ENCODE measurements at places on chromosomes 16 and 17. TPM values are rescaled to one million over a fixed set of nuclear protein-coding genes. Genes with fewer than 3 reads are reported as not detected.

The CNGB1 gene
- total RNA-seq, result not detected

The MINK1 gene
- 79.3 TPM for total RNA-seq

The CD300H gene
- not detected for total RNA-seq

The LMF1 gene
- total RNA-seq, result 14.4 TPM

The GPR139 gene
- total RNA-seq, result not detected

The SLC13A2 gene
- not detected for total RNA-seq

The ADAMTS18 gene
- not detected for total RNA-seq

- DNase-seq, result no peak
Measured at GRCh38 chr17:71791311-71791710, 329.5 kb upstream of the SOX9 start.

DNA sequence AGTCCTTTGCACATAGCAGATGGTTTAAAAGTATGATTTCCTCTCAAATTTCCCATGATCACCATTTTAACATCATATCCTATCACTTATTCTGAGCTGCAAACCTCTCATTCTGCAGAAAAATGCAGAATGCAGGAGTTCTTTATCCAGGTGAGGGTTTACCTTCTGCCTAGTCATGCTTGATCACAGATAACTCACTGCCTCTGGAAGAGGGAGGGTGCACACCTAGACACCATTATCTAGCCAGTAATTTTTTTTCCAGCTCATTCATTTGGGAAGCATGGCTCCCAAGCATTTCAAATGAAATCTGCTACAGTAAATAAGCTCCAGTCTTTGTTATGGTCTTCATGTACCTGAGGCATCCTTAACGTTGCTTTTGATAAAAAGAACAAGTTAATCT, 38.0 kb downstream of the RFFL start:
- DNase-seq, result no peak

GRCh38 chr16:69910964-69911363, 40.2 kb upstream of the CLEC18A start:
- no peak for DNase-seq

GRCh38 chr17:9855036-9855435, 29.3 kb downstream of the GLP2R start:
- no peak for DNase-seq

GRCh38 chr16:80627108-80627507, 86.3 kb downstream of the DYNLRB2 start:
- DNase-seq, result no peak

- no peak for DNase-seq
Measured at GRCh38 chr17:83135692-83136091, 56.3 kb downstream of the METRNL start.

- no peak for DNase-seq
Measured at GRCh38 chr16:57422026-57422944, 17.7 kb downstream of the CCL17 start.

DNA sequence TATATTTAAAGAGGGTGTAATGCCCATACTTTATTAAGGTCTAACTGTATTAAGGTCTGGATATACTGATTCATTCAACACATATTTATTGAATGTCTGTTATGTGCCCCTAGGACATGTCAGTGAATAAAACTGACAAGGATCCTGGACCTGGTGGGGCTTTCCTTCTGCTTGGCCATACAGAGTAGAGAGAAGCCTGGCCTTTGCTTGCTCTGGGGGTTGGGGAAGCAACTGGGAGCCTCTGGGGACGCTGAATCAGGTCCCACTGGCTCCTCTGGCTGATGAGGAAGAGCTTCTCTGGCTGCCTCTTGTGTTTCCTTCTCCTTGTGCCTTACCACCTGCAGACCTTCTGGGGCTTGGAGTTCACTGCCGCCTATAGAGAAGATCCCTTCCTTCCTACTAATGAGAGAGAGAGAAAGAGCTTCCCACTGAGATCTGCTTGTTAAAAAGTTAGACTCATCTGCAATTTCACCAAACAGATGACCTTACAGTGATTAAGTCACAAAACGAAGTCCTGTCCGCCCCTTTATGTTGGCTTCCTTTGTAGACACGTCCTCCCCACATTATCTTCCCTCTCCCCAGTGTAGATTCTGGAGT, 49.7 kb downstream of the MSI2 start:
- no peak for DNase-seq

GRCh38 chr16:20675488-20676267, 21.8 kb downstream of the ACSM1 start:
- DNase-seq, result peak; percentile 50

DNA sequence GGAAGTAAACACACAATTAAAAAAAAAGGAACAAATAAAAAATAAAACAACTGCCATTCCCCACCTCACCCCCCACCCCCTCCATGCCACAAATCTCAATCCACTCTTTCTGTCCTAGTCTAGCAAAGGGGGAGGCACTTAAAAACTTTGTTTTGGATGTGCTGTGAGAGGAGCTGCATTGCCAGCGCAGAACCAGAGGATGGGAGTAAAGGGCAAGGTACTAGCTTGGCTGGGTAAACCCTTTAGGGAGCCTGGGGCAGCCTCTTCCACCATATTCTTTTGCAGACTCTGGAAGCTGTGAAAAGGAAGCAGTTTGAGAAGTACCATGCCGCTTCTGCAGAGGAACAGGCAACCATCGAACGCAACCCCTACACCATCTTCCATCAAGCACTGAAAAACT, 1.4 kb downstream of the MRPS7 start:
- DNase-seq, result no peak

DNA sequence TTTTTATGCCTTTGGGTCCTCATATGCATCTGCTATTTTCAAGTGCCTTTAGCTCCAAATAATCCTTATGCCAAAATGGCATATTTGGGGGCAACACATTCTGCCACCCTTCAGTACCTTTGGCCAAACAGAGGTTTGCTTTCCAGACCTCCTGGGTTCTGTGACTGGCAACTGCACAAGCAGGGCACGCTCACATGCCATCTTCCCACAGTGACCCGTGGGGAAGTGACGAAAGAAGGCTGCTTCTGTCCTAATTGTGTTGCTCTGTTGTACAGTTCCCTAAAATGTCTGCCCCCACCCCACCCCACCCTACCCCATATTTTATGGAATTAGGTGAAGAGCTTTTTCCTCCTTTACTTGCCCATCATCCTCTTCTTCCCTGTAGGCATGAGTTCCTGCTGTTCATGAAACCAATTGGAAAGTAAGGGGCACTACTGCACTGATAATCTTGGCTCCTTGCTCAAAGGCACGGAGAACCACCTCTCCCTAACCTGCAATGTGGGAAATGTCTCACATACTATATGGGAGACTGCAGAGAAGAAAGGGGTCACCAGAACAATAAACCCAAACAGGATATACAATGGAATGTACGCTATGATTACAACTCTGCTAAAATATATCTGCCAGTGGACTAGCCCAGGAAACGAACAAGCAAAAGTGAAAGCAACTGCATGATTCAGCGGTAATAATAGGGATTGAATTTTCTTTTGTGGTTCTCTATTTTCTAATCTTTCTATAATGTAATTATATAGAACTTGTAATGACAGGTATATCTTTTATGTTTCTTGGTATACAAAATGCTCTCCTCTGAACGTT, 3.3 kb upstream of the SLFN12L start:
- DNase-seq, result peak; percentile 73

DNA sequence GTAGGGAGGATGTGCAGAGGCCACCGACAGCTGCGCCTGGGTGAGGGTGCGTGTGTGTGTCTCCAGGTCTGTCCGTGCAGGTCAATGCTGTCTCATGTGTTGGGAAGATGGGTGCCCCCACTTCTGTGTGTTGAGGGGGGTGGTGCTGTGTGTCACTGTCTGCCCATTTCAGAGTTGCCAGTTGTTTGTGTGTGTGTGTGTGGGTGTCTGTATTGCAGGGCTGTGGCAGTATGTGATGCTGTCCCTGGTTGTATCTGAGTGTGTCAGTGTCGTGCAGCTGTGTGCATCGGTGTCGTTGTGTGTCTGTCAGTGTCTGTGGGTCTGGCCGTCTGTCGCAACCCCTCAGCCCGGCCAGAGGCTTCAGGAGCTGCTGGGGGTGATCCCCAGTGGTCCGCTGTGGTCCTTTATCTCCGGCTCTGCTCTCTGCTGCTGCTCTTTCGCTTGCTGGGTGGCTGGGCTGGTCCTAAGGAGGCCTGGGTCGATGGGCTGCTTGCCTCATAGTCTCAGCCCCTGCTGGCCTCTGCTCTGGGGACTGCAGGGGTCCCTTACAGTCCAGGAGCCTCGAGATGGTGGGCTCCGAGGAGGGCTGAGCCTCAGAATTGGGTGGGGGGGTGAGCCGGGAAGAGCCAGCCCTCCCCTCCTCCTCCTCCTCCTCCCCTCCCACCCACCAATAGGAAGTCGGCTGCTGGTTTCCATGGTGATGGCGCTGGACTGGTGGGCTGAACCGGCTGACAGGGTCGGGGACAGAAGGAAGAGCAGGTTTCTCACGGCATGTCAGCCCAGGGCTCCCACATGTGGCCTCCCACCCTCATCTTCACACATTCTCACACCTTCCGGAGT, at the start of gene TSPOAP1:
Gene TSPOAP1 (minus strand): TSS at position 601 of the 840 bp plus-strand sequence. CDS start 875 bp downstream, outside the sequence.
- DNase-seq, result peak; percentile 90

DNA sequence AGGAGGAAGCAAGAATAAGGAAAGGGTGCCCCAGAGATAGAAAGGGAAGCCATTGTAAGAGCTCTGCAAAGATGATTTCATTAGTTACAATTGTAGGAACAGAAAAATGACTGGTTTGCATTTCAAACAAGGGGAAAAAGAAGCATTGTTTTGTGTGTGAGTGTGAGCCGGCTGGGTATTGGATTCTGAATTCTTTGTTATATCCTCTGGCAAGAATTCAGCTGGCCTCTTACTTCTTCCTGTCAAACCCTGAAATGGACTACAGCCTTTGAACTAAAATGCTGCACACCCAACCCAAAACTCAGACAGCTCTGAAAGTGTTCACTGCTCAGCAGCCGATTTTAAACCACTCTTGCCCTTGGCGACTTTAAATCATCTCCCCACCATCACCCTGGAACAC, 461.3 kb downstream of the PMP22 start:
- DNase-seq, result no peak

DNA sequence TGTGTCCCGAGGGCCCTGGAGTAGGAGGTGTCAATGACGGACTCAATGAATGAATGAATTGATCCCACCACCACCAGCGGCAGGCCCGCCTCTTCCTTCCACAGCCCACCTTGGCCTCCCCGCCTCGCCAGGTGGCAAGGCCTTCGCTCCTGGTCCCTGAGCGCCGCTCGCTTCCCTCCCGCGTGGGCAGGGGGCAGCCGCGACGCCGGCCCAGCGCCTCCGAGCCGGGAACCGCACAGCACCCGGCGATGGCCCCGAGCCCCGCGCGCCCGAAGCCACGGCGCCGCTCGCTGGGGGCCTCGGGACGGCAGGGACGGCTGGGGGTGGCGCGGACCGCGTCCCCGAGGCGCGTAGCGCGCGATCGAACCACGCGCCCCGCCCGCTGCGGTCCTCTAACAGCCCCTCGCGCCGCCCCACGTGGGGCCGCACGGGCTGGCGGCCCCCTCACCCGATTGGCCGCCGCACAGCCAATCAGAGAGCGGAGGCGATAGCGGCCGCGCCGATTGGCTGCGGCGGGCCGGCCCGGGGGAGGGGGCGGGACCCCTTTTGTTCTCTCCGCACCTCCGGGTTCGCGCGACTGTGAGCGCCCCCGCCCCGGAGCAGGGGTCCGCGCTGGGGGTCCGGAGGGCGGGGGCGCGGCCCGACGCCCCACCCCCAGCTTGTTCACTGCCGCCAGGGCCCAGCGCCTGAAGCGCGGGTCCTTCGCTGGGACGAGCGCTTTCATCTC, 31.4 kb downstream of the ACTG1 start:
- DNase-seq, result peak; percentile 53

GRCh38 chr16:50802000-50802399, 60.1 kb downstream of the CYLD start:
- DNase-seq, result no peak

GRCh38 chr16:13968835-13969234, 48.9 kb downstream of the ERCC4 start:
- no peak for DNase-seq

DNA sequence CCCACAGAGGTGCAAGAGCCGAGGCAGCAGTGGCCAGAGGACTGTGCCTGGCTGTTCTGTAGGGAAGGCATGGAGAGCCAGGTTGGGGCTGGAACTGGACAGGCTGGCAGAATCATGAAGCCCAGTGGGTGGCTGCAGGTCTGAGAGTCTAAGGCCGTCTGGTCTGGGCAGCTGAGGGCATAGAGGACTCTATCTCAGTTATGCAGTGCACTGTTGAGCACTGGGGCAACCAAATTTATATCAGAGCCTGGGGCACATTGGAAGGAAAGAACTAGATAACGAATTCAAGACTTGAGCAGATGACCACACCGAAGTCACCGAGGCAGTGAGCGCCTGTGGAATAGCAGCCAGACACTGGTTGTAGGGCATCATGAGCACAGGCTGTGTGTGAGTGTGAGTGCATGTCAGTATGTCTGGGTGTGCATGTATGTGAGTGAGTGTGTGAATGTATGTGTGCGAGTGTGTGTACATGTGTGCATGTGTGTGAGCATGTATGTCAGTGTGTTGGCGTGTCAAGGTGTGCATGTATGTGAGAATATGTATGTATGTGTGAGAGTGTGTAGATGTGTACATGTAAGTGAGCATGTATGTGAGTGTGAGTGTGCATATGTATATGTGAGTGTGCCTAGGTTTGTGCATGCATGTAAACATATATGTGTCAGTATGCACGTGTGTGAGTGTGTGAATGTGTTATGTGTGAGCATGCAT, 37.0 kb downstream of the RGS9 start:
- DNase-seq, result no peak
